ENCODE measurements at places on chromosomes 1 and 21.
A peak's percentile ranks its signal among the peaks of the same experiment; 100 is the strongest.

DNA sequence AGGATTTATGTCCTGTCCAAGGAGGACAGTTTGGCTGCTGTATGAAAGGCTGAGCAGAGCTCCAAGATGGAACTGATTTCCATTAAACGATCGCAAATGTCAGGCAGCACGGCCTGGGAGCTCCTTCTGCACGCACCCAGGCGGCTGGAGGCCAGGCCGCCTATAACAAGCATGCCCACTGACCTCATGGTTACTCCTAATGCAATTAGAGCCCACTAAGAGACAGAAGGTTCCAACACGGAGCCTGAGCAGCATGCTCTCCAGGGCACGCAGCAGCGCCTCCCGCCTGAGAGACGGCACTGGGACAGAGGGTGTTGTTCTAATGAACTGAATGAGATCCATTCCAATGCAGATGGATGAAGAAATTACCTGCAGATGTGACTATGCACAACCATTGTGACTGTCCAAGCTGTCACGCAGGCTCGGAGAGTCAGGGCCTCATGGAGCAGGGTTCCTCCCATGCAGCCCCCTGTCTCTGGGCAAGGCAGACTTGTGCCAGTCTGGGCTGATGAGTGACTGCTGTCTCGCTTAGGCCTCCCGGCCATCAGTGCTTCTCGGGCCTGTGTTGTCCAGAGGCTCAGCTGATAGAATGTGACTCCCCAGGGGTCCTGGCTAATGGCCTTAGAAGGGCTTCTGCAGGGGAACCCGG lies 25.2 kb upstream of the CDCA8 start:
- no peaks in the 10 kb centered on the region for H3K4me1 ChIP-seq
- H3K36me3 ChIP-seq = no peaks in the 10 kb centered on the region
- no peak for DNase-seq
- no peak overlapping the region for H3K27ac ChIP-seq
- H3K4me3 ChIP-seq = no peak overlapping the region

GRCh38 chr1:84505493-84506001 lies 639 bp upstream of the SPATA1 start:
- no peaks in the 10 kb centered on the region for H3K27me3 ChIP-seq
- peaks cover 17% of the 10 kb centered on the region for H3K36me3 ChIP-seq
- peak overlapping the region; percentile 100 for H3K4me3 ChIP-seq
- peaks cover 37% of the 10 kb centered on the region for H3K4me1 ChIP-seq

- no peaks in the 10 kb centered on the region for H3K27me3 ChIP-seq
- DNase-seq = no peak
- H3K27ac ChIP-seq = peak overlapping the region; percentile 20
- peak overlapping the region; percentile 66 for H3K4me3 ChIP-seq
- H3K36me3 ChIP-seq = no peaks in the 10 kb centered on the region
- H3K4me1 ChIP-seq = peaks cover 87% of the 10 kb centered on the region
Measured at GRCh38 chr21:35014302-35015041, 34.6 kb downstream of the RUNX1 start.

DNA sequence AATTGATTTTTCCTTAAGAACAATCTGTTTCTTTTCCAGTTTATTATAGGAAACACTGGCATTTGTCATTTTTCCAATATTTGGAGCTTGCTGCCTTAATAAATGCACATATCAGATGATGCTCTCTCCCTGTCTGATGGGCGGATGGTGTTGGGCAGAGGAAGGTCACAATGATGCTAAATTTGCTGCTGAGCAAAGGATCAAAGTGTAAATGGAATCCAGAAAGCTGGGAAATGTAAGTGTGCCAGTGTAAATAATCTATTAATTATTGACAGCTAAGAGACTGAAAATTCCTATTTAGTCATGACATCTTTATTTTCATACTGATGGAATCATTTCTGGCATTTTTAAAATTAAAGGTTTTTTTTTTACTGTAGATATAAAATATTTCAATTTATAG lies 243.2 kb downstream of the PTBP2 start:
- H3K4me1 ChIP-seq = no peaks in the 10 kb centered on the region
- H3K4me3 ChIP-seq = no peak overlapping the region
- DNase-seq = no peak
- peaks cover 19% of the 10 kb centered on the region for H3K27me3 ChIP-seq
- H3K27ac ChIP-seq = no peak overlapping the region

GRCh38 chr21:45269861-45270260 lies 17.8 kb downstream of the POFUT2 start:
- no peak for DNase-seq
- peaks cover 9% of the 10 kb centered on the region for H3K4me1 ChIP-seq

- no peak overlapping the region for H3K27ac ChIP-seq
- no peaks in the 10 kb centered on the region for H3K4me1 ChIP-seq
Measured at GRCh38 chr1:183070923-183071618, 47.9 kb downstream of the LAMC1 start.

- no peaks in the 10 kb centered on the region for H3K27me3 ChIP-seq
- H3K27ac ChIP-seq = no peak overlapping the region
- no peak for DNase-seq
Measured at GRCh38 chr1:55234016-55234415, 18.9 kb upstream of the USP24 start.

- no peaks in the 10 kb centered on the region for H3K27me3 ChIP-seq
- no peak for DNase-seq
- H3K36me3 ChIP-seq = no peaks in the 10 kb centered on the region
- H3K4me1 ChIP-seq = no peaks in the 10 kb centered on the region
Measured at GRCh38 chr21:20647607-20648006, 350.6 kb upstream of the NCAM2 start.

DNA sequence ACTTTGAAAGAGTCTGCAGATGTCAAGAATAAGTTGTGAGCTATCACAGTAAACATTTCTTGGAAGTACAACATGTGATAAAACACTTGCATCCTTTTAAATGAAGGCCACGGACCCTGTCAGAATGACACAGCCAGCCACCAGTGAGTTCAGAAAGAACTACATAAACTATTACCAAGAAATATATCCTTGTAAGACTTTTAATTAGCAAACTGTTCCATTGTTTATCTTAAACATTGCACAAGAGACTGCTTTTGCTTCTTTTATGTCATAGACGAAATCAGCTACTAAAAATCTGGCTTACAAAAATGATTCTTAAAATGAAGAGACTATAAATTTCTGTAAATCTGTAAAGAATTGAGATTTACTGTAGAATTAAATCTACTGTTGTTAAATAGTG lies 17.9 kb downstream of the LRRC7 start:
- H3K27me3 ChIP-seq = no peaks in the 10 kb centered on the region
- no peaks in the 10 kb centered on the region for H3K4me1 ChIP-seq
- DNase-seq = no peak
- no peaks in the 10 kb centered on the region for H3K36me3 ChIP-seq
- no peak overlapping the region for H3K27ac ChIP-seq
